ENCODE measurements at places on chromosomes 5 and 9.

GRCh38 chr9:92467041-92467440 is 15.3 kb downstream of the ASPN start:
- DNase-seq: no peak

- DNase-seq: no peak
Measured at GRCh38 chr5:115309751-115310370, 13.4 kb upstream of the CCDC112 start.

GRCh38 chr9:107942856-107943255 is 453.3 kb upstream of the KLF4 start:
- DNase-seq: no peak

- DNase-seq: no peak
Measured at GRCh38 chr5:68374796-68375518, 159.4 kb downstream of the PIK3R1 start.

DNA sequence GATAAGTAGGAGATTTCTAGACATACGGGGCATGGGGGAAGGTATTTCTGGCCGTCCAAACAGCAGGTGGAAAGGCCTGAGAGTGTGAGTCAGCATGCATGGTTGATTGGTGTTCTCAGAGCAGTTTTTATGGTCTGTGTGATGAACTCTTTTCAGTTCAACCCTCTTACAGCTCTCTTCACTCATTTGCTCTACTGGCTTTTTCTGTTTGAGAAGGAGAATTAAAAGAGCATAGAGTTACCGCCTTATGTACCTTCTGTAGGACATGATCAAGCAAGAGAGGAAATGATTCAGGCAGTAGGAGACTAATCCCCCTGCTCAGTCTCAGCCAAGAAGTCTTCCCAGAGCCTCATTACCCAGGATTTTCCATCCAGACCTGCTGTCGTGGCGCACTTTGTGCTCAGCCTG is 92.4 kb downstream of the PRDM6 start:
- no peak for DNase-seq

DNA sequence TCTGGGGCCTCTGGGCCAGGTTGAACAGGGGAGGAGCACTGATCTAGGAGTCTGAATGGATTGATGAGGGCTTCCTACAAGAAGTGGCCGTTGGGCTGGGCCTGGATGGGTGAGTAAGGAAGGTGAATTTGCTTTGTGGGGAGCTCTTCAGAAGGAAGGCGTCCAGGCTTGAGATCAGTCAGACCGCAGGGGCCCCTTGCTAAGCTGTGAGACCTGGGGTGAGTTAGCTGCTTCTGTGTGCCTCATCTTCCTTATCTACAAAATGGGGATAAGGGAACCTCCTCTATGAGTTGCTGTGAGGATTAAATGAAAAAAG is 1.1 kb upstream of the SYNPO start:
- no peak for DNase-seq

GRCh38 chr5:1725641-1726468 is 73.8 kb downstream of the MRPL36 start:
- peak; percentile 69 for DNase-seq

- no peak for DNase-seq
Measured at GRCh38 chr9:112328545-112328944, 4.9 kb downstream of the PTBP3 start.

DNA sequence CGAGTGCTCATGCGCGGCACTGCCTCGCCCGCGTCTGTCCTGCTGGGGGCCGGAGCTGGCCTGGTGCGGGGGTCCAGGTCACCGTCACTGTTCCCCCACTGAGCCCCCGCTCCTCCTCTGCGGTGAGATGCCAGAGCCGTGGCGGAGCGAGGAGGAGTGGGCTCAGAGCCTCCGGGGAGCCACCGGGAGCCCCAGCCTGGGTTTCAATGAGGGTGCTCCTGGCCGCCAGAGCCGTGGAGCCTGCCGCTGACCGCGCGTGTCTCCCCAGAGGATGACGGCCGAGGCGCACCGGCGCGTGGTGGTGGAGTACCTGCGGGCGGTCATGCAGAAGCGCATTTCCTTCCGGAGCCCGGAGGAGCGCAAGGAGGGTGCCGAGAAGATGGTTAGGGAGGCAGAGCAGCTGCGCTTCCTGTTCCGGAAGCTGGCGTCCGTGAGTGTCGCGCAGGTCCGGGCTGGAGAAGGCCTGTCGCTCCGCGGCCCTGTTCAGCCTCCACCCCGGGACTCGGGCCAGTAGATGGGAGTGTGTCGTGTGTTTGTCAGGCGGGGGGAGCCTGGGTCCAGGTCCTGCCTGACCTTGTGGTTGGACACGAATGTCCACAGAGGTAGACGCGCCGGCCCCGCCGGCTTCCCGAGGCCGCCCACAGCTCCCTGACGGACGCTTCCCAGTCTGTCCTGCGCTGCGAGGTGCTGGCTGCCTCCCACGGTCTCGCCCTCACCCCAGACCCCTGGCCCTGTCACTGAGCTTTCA is 22.0 kb downstream of the EXOC3 start:
- peak; percentile 24 for DNase-seq

DNA sequence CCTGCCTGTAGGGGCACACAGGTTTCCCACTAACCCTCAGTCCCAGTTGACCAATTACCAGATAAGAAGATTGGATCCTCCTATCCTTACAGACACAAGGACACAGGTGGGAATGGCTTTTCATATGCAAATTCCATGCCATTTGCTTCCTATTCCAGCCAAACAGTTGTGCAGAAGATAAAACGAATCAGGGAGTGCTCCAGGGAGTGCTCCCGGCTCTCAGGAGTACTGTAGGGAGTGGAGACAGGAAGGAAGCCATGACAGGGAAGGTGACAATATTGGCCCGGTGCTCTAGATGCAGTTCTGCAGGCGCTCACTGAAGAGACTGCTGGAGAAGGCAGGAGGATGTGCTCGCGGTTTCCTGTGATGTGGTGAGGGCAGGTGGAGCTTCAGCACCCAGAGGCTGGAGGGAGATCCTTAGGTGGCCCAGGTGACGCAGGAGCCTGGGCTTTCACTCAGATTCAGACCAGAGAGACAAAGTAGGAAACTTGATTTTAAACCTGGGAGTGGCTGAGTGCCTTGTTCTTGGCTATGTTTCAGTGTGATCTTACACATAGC is 260.0 kb downstream of the AUH start:
- peak; percentile 42 for DNase-seq

- DNase-seq: no peak
Measured at GRCh38 chr5:77719666-77720363, 56.3 kb downstream of the TBCA start.

DNA sequence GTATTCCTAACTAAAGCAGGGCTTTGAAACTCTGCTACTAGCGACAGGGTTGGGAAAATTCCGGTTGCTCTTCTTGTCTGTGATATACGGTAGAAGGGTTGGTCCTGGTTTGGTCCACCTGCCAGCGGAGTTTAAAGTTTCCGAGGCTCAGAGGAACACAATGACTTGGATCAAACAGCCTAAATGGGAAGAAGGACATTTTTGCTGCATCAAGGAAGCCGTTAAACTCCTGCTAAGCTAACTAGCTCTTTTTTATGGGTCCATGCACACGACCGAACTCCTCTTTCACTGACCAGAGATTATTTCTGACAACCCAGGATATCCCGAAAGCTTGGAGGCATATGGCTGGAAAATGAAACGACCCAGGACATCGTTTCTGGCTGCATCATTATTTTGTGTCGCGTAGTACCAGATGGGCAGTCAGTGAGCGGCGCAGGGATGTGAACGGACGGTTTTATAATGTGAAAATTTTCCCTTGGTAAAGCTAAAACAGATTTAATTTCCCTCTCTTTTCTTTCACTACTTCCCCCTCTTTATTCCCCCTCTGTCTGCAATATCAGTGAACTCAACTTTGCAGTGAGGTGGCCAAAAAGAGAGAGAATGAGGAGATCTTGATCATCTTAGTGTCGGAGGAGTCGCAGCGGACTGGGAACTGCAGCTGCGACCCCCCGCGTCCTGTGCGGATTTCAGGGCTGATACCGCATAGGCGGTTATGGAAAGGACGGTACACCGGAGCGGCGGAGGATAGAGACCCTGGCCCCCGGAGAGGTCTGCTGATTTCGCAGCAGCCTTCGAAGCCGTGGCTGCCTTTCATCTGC is at the start of gene LURAP1L:
Gene LURAP1L (plus strand): TSS at position 160 of the 818 bp plus-strand sequence. CDS start 696 bp downstream, outside the sequence.
- DNase-seq: peak; percentile 74

DNA sequence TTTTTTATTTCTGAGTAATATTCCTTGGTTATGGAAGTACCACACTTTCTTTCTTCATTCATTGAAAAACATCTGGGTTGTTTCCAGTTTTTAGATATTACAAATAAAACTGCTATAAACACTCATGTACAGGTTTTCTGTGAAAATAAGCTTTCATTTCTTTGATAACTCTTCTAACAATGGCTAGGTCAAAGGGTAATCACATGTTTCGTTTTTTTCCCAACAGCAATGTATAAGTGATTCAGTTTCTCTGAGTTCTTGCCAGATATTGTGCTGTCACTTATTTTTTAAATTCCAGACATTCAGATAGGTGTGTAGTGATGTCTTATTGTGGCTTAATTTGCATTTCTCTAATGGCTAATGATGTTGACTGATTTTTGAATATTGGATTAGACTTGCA is 16.7 kb upstream of the TNPO1 start:
- no peak for DNase-seq
